ENCODE measurements at places on chromosomes 5 and 9.

GRCh38 chr5:35041261-35041660 is 6.5 kb downstream of the AGXT2 start:
- no peak for DNase-seq

DNA sequence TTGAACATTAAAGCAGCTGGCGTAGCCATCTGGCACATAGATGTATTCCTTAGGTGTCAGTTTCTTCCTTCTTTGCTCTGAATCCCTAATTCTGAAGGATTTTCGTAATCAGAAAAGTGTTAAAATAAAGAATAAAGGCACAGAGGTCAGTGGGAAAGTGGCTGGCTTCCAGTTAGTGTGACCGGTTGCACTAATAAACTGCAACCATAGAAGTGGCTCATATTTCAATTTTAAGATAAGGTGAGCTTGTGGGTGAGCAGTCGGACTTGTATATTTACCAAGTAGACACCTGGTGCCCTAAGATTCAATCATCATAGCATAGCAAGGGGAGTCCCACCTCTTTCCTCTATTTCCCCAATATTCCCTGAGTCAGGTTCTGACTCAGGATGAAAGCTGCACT is 459.6 kb downstream of the ACTL7B start:
- no peak for DNase-seq

- no peak for DNase-seq
Observed at GRCh38 chr5:145903867-145904266, 31.1 kb upstream of the GRXCR2 start.

- no peak for DNase-seq
Observed at GRCh38 chr9:97535771-97536170, 34.3 kb downstream of the TMOD1 start.

DNA sequence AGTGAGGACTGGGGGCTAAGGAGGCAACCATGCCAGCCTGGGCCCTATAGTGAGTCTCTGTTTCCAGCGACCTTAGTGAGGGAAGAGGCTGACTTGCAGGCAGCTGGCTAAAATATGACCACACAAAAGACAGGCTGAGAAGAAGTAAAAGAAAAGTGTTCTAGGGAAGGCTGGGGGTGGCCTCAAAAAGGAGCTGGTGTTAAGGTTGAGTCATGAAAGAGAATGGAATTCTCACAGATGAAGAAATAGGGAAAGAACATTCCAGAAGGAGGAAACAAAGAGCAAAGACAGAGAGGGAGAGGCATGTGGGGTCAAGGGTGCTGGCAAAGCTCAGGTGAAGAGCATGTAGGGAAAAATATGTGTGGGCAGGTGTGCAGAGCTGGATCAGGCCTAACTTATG is 302.7 kb upstream of the RFX3 start:
- no peak for DNase-seq

GRCh38 chr9:116238225-116238624 is 84.6 kb downstream of the PAPPA start:
- DNase-seq: no peak

- DNase-seq: no peak
Observed at GRCh38 chr5:122297587-122298298, 14.3 kb upstream of the SNCAIP start.

Data from spleen (tissue), 13 donors.